A549 treated with AZD2906 at 1 μM for 4 hours (cell line): ENCODE measurements at places on chromosomes 6 and 20. TPM values are rescaled to one million over a fixed set of nuclear protein-coding genes. Genes with fewer than 3 reads are reported as not detected.

GSTA3 gene
- not detected in 5 replicates for total RNA-seq

SEC63 gene
- 19.0 to 21.7 TPM (median 19.9 TPM) in 5 replicates for total RNA-seq

RAET1L gene
- total RNA-seq, result 0.34 to 0.50 TPM (median 0.39 TPM) in 5 replicates

PTK6 gene
- total RNA-seq, result 2.7 to 4.0 TPM (median 3.2 TPM) in 5 replicates

TRIM40 gene
- total RNA-seq, result not detected in 5 replicates

OR2J3 gene
- total RNA-seq, result not detected in 5 replicates

TIAM2 gene
- 2.5 to 4.4 TPM (median 3.2 TPM) in 5 replicates for total RNA-seq

FILIP1 gene
- 0.17 to 0.48 TPM (median 0.28 TPM) in 5 replicates for total RNA-seq

FAM83D gene
- 57.5 to 70.7 TPM (median 65.5 TPM) in 5 replicates for total RNA-seq

CLPSL1 gene
- total RNA-seq, result not detected in 5 replicates

ENPP1 gene
- 1.0 to 1.4 TPM (median 1.4 TPM) in 5 replicates for total RNA-seq

NKAPL gene
- not detected in 5 replicates for total RNA-seq

CST7 gene
- total RNA-seq, result 0.12 to 0.14 TPM in 2 of 5 replicates, not detected in the others

SRMS gene
- 0.06 to 0.25 TPM (median 0.09 TPM) in 5 replicates for total RNA-seq

KCNQ2 gene
- total RNA-seq, result 0.22 to 0.64 TPM (median 0.44 TPM) in 5 replicates

SLC17A1 gene
- total RNA-seq, result 0.06 TPM in 1 of 5 replicates, not detected in the others

LY6G6F gene
- total RNA-seq, result not detected in 5 replicates

SEL1L2 gene
- not detected in 5 replicates for total RNA-seq

MUC22 gene
- total RNA-seq, result 0.01 to 0.03 TPM (median 0.02 TPM) in 5 replicates

ZNF217 gene
- total RNA-seq, result 14.5 to 25.8 TPM (median 19.0 TPM) in 5 replicates

SPTLC3 gene
- total RNA-seq, result 0.01 to 0.08 TPM (median 0.02 TPM) in 5 replicates

MOG gene
- not detected in 5 replicates for total RNA-seq

CD93 gene
- 0.01 TPM in 2 of 5 replicates, not detected in the others for total RNA-seq

ANKRD66 gene
- total RNA-seq, result not detected in 5 replicates

CLIC5 gene
- 0.01 TPM in 1 of 5 replicates, not detected in the others for total RNA-seq

DYNLT2 gene
- total RNA-seq, result 0.45 to 0.63 TPM (median 0.49 TPM) in 5 replicates

NOX3 gene
- not detected in 5 replicates for total RNA-seq

C6orf118 gene
- total RNA-seq, result 0.07 to 0.24 TPM (median 0.20 TPM) in 5 replicates

GPLD1 gene
- total RNA-seq, result 0.81 to 1.2 TPM (median 1.0 TPM) in 5 replicates

BANF2 gene
- not detected in 5 replicates for total RNA-seq

FOXS1 gene
- 0.21 to 0.53 TPM (median 0.30 TPM) in 5 replicates for total RNA-seq

OPN5 gene
- total RNA-seq, result not detected in 5 replicates

TMEM151B gene
- 0.08 to 0.18 TPM (median 0.13 TPM) in 5 replicates for total RNA-seq

PTCRA gene
- not detected in 5 replicates for total RNA-seq

SCGN gene
- total RNA-seq, result 0.24 to 0.46 TPM (median 0.30 TPM) in 5 replicates

COX4I2 gene
- total RNA-seq, result not detected in 5 replicates

SLC12A5 gene
- 10.9 to 19.3 TPM (median 13.7 TPM) in 5 replicates for total RNA-seq

ANGPT4 gene
- total RNA-seq, result 0.02 to 0.04 TPM (median 0.03 TPM) in 4 of 5 replicates, not detected in the other

FRK gene
- total RNA-seq, result 0.95 to 1.4 TPM (median 1.1 TPM) in 5 replicates

LAMA4 gene
- 0.71 to 1.3 TPM (median 1.1 TPM) in 5 replicates for total RNA-seq

ULBP1 gene
- 0.75 to 1.00 TPM (median 0.93 TPM) in 5 replicates for total RNA-seq

KCNK5 gene
- total RNA-seq, result 1.2 to 1.4 TPM (median 1.3 TPM) in 5 replicates

NKAIN2 gene
- not detected in 5 replicates for total RNA-seq
